ENCODE measurements at places on chromosomes 11 and 22.

- no peak for DNase-seq
Observed at GRCh38 chr11:64081745-64082442, 46.2 kb downstream of the FLRT1 start.

- peak; percentile 28 for DNase-seq
Observed at GRCh38 chr11:68498321-68498720, 37.8 kb downstream of the PPP6R3 start.

DNA sequence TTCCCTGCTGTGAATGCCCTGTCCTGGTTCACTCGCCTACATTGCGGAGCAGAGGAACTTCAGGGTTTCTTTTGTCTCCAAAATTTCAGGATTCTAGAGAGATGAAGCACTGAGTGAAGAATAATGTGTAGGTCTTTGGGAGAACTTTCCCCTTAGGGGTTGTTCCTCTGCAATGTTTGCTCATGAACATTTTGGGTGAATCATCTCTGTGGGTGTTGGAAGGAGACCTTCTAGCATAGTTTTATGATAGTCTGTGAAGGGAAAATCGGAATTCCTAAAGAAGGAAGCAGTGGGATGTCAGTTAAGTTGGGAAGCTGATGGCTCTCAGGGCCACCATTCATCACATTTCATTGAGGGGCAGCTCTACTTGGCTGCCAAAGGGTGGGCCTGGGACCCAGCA lies 64.8 kb downstream of the MIAT start:
- DNase-seq = no peak

DNA sequence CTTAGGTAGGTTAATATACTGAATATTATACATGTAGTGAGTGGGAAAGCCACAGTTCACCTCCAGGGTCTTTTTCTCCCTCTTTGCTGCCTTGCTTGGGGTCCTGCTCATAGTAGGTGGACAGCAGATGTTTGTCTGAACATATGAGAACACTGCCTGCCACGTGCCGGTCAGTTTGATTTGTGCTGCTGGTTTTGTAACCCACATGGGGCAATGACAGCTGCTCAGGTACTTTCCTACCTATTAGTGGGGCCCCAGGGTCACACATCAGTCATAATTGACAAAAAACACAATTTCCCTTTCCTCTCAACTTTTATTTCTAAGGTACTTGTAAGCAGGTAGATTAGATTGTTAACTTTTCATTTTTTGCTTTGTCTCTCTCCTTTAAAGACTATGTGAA lies 43.8 kb downstream of the BMAL1 start:
- DNase-seq = no peak

GRCh38 chr11:121295246-121296029 lies 2.9 kb downstream of the SC5D start:
- DNase-seq = no peak

DNA sequence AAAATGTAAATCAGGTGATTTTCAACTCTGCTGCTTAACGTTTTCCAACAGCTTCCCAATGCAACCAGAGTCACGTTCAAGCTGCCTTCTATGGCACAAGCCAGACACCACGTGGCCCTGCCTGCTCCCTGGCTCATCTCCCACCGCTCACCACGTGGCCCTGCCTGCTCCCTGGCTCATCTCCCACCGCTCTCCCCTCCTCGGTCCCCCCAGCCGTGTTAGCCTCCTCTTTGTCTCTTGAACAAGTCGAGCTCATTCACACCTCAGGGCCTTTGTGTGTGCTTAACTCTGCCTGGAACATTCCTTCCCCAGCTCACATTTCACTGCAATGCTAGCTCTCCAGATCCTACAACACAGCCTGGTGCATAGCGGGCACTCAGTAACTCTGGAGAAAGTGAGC lies 307.6 kb downstream of the CTTN start:
- no peak for DNase-seq

GRCh38 chr11:62075438-62075837 lies 48.4 kb upstream of the INCENP start:
- no peak for DNase-seq

DNA sequence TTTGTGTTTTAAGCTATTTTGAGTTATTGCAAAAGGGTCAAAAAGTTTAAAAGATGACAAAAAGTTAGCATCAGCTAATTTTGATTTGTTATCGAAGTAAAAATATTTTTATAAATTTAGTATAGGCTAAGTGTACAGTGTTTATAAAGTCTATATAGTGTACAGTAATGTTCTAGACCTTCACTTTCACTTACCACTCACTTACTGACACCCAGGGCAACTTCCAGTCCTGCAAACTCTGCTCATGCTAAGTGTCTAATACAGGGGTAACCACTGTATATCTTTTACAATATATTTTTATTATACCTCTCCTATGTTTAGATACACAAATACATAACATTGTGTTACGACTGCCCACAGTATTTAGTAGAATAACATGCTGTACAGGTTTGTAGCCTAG lies 59.7 kb downstream of the PDGFD start:
- no peak for DNase-seq

DNA sequence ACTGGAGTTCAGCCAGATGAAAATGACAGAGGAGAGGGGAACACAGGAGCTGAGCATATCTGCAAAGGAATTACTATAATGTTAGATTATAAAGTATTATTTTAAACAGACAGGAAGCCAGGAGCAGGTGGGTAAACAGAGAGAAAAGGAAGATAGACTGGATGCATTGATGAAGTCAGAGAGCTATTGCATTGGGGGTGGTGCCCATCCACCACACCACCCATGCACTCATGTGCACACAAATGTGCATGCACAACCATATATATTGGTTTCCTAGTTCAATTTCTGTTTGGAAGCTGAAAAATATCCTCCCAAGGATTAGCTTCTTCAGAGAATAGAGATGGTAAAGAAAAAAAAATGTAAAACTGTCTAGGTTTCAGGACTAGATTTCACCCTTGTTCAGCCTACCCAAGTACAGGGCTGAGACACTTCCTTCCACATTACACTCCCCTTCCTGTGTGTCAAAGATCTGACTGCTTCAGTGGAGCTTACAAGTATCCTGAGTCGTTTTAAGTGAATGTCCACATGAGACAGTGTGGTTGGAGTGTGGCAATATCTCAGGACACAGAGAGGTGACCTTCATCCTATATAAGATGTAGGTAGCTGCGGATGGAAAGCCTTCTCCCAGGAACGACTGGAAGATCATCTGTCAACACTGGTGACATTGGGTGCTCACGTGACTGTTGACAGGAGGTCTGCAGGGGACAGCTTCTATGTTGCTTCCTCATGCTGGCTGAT lies 12.2 kb upstream of the SMPD1 start:
- peak; percentile 61 for DNase-seq

DNA sequence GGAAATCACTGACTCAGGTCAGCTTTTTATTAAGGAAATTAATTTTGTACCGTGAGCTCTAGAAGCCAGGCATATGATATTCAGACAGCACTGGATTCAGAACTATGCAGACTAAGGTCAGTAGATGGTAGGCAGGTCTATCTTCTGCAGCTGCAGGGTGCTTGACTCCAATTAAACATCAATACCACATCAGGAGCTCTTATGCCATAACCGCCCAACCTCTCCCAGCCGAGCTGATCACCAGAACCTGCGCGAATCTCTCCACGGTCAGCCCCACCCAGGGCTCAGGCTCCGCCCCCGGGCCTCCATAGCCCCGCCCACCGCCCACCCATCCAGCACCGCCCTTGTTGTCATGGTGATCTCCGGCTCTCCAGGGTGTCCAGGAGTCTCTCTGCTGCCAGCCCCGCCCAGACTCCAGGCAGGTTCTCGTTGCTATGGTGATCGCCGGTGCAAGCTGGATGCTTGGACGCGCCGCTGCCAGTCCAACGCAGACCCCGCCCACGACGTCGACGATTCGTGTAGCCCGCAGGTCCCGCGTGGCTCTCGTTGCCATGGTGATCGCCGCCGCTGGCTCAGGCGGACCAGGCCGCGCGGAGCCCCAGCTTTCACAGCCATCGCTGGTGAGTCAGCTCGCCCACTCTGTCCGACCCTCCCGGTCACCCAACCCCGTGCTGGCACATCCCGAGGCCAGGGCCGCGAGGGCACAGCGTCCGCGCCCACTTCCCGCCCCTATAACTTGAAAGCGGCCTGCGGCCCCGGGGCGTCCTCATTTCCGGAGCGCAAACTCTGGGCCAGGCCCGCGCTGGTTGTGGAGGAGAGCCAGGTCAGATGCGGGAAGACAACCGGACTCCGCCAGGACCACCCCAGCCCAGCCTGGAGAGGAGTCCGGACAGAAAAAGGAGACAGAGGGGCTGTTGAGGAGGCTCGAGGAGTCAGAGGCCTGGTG lies at the start of gene RAB36:
TSS of gene RAB36 (plus strand) at position 546 of the 946 bp plus-strand sequence. CDS start 1,140 bp downstream, outside the sequence.
- peak; percentile 90 for DNase-seq

DNA sequence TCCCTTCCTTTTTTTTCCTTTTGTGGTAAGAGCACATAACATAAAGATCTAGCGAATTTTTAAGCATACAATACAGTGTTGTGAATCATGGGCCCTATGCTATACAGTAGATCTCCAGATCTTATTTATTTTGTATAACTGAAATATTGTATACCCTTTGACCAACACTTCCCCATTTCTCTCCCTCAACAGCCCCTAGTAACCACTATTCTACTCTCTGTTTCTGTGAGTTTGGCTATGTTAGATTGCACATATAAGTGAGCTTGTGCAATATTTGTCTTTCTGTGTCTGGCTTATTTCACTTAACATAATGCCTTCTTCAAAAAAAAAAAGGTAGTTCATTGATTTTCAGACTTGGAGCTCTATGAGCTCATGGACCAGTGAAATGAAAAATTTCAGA lies 180.5 kb downstream of the C11orf91 start:
- no peak for DNase-seq

- DNase-seq = no peak
Observed at GRCh38 chr22:47267513-47268282, 505.2 kb downstream of the TBC1D22A start.

GRCh38 chr22:37053310-37054055 lies 1.9 kb downstream of the KCTD17 start:
- DNase-seq = peak; percentile 24
